Stimulated activated CD8-positive, alpha-beta memory T cell treated with anti-CD3 and anti-CD28 coated beads, Interleukin-7, amount 100 ng/mL, for 24 hours (primary cell): ENCODE measurements at places on chromosomes 16 and 17.

DNA sequence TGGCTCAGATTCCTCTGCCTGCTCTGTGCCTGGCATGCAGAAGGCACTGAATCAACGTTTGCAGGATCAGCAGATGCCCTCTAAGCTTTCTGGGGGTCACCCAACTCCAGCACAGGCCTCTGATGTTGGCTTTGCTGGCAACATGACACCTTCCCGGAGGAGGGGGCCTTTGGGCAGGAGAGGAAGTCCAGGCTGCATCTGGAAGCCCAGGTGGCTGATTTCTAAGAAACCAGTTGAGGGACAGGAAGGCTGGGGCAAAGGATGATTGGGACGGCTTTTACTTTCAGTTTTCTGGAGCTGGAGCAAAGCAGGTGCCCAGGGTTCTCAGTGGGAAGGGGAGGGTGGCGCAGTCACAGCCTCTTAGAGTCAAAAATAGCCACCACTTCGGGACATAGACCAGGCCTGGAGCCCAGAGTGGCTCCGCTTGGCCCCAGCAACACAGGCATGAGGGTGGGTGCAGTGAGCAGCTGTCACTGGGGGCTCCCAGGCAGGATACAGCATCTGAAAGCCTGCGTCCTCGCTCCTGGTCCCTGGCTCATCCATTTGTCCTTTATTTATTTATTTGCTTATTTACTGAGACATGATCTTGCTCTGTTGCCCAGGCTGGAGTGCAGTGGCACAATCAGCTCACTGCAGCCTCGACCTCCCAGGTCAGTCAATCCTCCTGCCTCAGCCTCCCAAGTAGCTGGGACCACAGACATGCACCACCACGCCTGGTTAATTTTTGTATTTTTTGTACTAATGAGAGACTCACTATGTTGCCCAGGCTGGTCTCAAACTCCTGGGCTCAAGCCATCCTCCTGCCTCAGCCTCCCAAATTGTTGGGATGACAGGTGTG is 15.1 kb downstream of the SOCS1 start:
- no peak for DNase-seq

DNA sequence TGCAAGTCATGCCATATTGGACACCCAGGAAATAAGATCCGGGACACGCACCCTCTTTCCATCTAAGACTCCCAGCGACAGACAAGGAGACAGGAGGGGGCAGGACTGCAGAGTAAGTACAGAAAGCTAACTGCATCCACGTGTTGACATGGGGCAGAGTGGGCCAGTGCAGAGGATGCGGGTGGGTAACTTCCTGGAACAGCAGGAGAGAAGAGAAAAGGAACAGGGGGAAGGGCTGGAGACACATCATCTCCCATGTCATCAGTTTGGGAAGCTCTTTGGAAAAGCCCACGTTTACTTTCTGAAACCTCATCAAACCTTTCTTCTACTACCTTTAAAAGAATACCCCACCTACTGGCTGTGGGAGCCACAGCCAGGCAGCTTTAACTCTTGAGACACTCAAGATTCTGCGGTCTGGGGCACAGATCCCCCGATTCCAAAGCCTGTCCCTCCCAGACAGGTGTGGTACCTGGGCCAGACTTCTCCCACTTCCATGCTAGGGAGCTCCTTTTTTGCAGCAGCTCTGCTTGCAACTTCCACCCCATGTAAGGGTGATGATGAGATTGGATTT is 273.5 kb upstream of the RPL38 start:
- no peak for DNase-seq

DNA sequence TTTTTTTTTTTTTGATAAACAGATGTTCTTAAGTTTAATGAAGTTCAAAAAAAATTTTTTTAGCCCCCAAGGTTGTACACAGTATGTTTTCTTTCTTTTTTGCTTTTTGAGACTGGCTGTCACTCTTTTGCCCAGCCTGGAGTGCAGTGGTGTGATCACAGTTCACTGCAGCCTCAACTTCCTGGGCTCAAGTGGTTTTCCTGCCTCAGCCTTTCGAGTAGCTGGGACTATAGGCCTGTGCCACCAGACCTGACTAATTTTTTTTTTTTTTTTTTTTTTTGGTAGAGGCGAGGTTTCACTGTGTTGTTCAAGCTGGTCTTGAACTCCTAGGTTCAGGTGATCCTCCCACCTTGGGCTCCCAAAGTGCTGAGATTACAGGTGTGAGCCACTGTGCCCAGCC is 12.8 kb downstream of the ITGAE start:
- DNase-seq = no peak

DNA sequence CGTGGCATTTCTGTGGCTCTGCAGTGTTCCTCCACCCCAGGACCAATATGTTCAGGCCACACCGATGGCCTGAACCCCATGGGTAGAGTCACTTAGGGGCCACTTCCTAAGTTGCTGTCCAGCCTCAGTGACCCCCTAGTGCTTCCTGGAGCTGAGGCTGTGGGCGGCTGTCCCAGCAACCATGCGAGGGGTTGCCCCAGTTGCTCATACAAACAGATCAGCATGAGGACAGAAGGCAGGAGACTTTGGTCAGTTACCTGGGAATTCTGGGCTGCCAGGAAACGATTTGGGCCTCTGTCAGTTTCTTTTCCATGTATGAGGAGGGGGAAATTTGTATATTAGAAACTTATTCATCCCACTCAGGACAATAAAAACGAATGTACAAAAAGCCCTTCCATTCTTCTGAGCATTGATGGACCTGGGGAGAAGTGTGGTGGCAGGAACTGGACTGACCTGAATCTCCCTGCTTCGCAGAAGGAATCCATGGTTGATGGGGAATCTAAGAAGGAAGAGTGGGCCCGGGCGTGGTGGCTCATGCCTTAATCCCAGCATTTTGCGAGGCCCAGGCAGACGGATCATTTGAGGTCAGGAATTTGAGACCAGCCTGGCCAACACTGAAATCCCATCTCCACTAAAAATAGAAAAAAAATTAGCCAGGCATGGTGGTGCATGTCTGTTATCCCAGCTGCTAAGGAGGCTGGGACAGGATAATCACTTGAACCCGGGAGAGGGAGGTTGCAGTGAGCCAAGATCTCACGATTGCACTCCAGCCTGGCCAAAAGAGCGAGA is 4.9 kb upstream of the IL32 start:
- DNase-seq = no peak

GRCh38 chr16:73124665-73125375 is 76.9 kb upstream of the ZFHX3 start:
- no peak for DNase-seq

DNA sequence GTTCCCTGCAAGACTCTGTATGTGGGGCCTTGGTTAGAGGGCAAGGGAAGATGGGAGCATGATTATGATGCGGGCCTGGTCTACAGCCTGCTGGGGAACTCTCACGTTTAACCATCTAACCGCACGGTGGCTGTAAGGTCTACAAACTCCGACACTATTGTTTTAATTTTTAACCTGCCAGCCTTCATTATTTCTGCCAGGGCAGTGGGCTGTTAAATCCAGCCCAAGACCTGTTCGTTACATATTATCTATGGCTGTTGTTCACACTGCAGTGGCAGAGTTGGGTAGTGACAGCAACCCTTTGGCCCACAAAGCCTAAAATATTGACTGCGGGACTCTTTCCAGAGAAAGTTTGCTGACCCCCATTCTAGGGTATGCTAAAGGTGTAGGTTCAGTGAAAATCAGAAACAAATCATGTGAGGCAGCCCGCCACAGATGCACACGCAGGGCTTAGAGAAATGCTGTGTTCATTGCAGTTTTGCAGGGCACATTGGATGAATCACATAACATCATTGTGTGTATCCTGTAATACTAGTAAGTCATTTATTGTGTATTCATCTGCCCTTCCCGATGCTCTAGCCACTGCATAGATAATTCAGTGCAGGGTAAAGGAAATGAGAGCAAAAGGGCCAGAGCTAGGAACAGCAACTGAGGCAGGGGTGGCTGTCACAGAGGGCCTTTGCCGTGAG is 14.3 kb downstream of the SNX29 start:
- DNase-seq = no peak

- no peak for DNase-seq
These were observed 15.4 kb downstream of the OTOP3 start for GRCh38 chr17:74951065-74951464.

DNA sequence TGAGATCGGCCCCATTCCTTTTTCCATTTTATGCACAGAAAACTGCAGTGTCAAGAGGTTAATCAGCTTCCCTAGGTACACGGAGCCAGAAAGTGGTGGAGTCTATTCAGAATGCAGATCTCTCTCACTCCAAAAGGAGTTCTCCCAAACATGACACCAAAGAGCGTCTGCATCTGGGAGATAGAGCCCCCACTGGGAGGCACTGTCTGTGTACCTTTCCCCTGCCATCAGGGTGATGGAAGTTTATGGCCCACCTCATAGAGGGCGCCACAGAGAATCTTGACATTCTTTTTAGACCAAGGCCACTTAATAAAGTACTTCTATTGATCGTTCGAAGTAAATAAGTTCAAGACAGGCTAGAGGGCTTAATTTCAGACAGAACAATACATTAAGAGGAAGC is 493.7 kb upstream of the ERCC4 start:
- DNase-seq = no peak

DNA sequence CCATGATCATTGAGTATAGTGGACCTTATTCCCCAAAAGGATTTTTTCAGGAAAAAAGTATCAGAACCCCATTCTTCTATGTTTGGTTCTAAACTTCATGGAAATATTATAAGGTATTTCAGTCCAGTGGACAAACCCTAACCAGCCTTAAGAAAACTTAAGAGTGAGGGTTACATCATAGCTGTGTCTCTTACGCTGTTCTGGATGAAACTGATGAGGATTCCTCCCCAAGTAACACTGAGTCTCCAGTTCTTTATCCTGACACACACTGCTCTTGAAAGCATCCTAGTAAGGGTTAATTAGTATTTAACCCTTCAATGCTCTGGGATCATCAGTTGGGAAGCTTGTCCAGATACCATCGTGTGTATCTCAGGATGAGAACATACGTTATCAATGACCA is 5.0 kb downstream of the LYRM1 start:
- no peak for DNase-seq

DNA sequence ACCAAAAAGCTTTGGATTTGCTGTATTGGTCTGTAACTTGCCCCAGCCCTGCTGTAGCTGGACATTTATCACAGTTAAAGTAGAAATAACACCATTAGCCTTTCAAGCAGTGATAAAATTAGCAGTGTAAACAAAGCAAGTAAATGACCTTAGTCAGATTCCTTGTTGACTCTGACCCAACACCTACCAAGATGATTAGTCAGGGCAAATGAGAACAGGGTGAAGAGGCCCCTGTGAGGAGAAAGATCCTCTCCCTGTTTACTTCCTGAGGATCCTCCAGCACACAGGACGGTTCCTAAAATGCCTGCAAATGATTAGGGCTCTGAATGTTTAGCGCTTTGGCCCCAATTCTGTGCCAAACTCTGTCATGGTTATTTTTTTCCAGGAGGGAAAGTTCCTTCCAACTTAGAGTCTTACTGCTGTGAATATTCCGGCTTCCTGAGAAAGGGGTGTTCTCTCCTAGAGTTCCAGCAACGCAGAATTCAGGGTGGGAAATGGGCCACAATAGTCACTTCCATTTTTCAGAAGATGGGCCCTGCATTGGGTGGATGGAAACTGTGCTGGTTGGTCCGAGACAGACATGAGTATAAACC is 259.0 kb upstream of the MYOCD start:
- DNase-seq = no peak

DNA sequence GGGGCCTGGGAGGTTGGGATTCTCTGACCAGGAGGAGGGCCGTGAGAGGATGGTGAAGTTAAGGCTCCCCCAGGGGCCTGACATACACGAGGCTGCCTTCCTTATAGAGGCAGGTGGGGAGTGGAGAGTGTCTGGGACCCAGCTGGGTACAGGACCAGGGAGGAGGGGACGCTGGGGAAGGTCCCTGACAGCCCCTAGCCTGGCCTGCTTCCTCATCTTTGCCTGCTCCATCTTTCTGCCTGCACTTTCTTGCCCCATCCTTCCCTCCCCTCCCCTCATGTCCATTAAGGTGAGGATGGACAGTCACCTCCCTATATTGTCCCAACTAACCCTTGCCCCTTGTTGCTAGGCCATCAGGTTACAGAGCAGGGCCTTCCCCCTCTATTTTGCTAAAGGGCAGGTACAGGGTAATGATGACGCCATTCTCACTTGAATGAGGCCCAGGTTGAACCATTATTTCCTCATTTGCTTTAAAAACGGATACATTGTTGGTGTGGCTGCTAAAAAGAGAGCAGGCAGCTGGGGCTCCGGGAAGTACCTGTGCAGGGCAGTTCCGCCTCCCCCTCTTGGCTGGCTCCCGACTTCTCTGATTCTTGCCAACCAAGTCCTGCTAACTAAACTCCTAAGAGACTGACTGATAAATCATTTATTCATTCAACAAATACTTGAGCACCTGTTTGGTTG is 1.3 kb downstream of the C17orf99 start:
- DNase-seq = no peak
